ENCODE measurements at places on chromosomes 5 and 9.
A peak's percentile ranks its signal among the peaks of the same experiment; 100 is the strongest.

- peak; percentile 7 for DNase-seq
Measured at GRCh38 chr5:107779437-107779836, 108.7 kb upstream of the EFNA5 start.

- no peak for DNase-seq
Measured at GRCh38 chr9:76751001-76751400, 13.2 kb upstream of the PCA3 start.

- peak; percentile 41 for DNase-seq
Measured at GRCh38 chr5:108093186-108093585, 288.7 kb downstream of the FBXL17 start.

- no peak for DNase-seq
Measured at GRCh38 chr5:172909931-172910502, 49.2 kb upstream of the RPL26L1 start.

DNA sequence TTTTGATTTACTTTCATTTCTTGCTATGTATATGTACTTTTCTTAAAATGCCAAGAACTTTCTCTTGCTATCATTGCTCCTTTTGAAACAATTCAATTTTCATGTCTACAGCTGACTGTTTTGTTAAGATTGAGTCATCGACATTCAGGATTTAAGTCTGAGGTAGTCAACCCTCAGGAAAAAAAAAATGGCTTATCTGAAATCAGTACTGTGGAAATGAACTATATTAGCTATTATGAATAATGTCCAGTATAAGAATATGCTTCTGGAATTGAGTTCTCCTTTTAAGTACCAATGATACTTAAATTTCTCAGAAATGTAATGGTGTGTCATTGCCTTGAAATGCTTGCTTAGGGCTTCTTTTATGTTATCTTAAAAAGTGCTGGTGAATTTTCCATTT lies 37.9 kb downstream of the TNFAIP8 start:
- DNase-seq: no peak

DNA sequence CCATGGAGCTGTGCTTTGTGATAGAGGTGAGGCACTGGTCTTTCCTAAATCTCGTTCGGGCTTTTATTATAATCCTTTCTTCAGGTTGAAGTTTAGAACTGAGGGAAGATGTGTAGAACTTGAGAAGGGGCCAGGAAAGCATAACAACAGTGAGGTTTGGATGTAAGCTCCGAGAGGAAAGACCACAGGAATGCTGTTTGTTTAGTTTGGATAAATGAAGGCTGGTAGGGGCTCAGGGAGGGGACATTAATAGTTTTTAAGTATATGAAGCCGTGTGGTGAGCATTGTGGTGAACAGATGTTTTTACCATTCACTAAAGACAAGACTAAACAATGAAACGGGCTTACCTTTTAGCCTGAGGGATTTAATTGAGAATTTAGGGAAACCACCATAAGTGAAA lies 130.8 kb downstream of the ARHGAP26 start:
- DNase-seq: no peak

- no peak for DNase-seq
Measured at GRCh38 chr5:181134259-181134658, 3.3 kb upstream of the OR2V1 start.

GRCh38 chr5:4216142-4216541 lies 620.5 kb downstream of the IRX1 start:
- DNase-seq: no peak

DNA sequence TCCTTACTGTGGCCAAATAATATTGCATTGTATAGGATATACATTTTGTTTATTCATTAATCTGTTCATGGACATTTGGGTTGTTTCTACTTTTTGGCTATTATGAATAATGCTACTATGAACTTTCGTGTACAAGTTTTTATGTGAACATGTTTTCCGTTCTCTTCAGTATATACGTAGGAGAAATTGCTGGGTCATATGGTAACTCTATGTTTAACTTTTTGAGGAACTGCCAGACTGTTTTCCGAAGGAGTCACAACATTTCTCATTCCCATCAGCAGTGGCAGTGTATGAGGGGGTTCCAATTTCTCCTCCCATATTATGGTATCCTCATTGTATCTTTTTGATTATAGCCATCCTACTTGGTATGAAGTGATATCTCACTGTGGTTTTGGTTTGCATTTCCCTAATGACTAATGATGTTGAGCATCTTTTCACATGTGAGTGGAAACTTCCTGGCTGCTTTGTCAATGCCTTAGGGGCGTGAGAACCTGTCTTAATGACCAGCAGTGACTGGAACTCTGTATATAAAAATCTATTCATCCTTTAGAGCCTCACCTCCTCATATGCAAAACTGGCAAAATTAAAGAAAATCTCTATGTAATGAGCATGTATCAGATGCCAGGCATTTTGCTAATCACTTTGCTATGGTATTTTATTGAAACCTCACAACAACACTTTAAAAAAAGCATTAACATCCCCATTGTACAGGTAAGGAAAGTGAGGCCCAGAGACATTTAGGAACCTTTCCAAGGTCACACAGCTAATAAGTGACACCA lies 47.8 kb upstream of the TGFBR1 start:
- no peak for DNase-seq

- DNase-seq: peak; percentile 42
Measured at GRCh38 chr5:171688696-171689495, 96.7 kb upstream of the SMIM23 start.

DNA sequence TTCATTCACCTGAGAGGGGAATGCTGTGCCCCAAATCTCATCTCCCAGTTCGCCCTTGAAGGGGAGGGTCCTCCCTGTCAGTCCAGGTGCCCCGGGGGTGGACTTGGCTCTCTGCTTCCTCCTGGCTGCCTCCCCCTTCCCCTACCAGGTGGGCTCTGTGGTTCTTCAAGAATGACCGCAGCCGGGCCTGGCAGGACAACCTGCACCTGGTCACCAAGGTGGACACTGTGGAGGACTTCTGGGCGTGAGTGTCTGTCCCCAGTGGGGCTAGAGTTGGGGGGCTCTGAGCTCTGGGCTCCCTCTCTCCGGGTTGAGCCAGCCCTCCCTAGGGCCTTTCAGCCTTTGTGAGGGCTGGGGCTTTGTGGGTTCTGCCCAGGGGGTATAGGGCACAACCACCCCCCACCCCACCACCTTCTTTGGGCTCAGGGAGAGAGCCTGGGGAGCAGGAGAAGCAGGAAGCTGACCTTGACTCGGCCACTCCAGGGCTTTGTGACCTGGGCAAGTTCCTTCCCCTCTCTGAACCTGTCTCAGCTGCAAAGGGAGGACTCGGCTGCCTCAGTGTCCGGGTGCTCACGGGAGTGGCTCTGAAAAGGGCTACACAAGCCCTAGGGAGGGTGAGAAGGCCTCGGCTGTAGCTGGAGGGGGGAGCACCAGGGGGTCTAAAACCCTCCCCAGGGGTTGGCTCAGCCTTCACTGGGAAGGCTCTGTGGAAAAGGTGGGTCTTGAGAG lies 3.6 kb upstream of the TSPAN17 start:
- DNase-seq: no peak

DNA sequence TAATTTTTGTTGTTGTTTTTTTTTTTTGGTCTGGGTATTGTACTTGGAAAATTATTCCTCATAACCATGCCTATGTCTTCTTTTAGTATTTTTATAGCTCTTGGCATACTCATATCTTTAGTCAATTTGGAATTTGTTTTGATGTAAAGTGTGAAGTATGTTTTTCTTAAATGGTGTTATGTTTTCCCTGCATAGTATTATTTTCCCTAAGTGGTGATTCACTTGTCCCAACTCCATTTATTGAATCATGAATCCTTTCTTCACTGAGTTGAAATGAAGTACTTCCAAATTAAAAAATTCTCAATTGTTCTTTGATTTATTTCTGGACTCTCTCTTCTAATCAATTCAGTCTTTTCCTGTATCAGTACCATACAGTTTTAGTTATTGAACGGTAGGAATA lies 46.5 kb downstream of the POLK start:
- no peak for DNase-seq

DNA sequence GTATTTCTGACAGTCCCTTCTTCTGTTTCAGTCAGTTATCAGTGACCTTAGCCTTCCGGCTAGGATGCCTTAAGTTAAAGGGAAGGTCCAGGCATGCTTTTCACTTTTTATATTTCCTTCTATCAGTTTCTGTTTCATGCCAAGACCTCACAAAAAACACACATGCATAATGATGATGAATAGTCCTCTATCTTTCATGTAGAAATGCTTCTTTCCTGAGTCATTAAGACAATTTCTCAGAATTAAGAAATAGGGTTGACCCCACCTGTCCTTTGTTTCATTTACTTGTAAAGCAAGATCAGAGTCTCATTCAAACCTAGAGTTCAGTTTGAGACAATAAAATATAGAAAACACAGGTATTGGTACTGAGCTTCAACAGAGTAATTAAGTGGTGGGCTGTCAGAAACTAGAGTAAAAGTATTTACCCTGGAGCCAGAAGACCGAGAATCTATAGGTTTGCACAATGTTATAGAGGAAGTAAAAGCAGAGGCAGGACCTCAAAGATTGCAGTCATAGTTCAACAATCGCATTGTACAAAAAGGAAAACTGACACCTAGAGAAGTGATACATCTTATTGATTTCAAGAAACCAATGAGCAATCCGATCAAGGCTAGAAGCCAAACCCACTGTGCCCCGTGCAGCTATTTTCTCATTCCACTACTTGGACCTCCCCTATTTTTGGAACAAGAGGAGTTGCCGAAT lies 118.7 kb upstream of the PUM3 start:
- no peak for DNase-seq

DNA sequence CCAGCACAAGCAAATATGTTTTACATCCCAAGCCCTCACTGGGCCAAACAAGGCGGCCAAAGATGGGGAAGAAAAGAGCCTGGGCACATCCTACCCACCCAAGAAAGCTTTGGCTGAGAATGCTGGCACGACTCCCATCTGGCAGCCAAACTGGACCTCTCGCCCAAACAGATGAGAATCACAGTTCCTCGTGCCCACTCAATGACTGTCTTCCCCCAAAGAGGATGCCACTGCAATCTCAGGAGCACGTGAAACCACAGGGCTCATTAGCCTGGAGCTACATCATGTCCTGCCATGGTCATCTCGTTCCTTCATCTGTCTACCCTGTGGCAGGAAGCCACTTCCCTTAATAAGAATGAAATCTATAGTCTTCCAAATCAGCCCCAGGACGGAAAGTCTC lies 536.8 kb downstream of the BNC2 start:
- no peak for DNase-seq

GRCh38 chr5:34526682-34527305 lies 129.3 kb upstream of the RAI14 start:
- no peak for DNase-seq

- peak; percentile 14 for DNase-seq
Measured at GRCh38 chr5:88734191-88734640, 148.8 kb downstream of the MEF2C start.

DNA sequence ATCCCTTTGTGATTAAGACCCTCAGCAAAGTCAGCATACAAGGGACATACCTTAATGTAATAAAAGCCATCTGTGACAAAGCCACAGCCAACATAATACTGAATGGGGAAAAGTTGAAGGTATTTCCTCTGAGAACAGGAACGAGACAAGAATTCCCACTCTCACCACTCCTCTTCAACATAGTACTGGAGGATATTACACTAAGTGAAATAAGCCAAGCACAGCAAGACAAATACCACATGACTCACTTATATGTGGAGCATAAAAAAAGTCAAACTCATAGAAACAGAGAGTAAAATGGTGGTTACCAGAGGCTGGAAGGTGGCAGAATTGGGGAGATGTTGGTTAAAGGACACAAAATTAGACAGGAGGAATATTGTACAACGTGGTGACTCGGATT lies 118.1 kb upstream of the NFIL3 start:
- no peak for DNase-seq

- DNase-seq: no peak
Measured at GRCh38 chr5:151087486-151087885, 6.7 kb upstream of the TNIP1 start.

DNA sequence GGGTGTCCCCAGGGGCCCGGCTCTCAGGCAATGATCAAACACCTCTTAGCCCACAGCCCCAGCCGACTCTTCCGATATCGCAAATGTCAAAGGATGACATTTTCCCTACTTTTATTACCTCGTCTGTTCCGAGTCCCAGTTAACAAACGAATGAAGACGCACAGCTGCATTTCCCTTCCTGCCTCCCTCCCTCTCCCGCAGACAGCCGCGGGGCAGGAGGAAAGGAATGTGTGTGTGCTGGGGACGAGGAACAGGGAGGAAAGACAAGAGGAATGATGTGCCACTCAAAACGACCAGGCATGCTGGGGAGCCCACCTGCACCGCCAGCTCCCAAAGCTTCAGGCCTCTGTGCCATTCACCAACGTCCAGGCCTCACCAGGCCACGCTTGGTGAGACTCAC lies 125.9 kb upstream of the SARDH start:
- DNase-seq: no peak

DNA sequence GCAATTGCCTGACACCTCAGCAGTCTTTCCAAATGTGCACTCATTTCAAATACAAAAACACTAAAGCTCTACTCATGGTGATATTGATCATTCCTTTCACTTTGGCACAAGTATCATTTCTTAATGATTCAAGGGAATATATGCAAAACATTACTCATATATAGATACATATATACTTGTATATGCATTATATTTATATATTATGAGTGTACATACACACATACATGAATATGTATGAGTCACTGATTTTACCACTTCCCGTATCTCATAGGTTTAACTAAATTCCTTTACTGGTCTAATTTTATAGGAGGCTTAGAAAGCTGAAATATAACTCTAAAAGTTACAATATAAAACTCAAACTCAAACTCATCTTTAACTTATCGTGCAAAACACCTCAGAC lies 156.5 kb downstream of the CDH9 start:
- DNase-seq: no peak

GRCh38 chr9:9942764-9943424 lies 669.9 kb downstream of the PTPRD start:
- DNase-seq: peak; percentile 47

DNA sequence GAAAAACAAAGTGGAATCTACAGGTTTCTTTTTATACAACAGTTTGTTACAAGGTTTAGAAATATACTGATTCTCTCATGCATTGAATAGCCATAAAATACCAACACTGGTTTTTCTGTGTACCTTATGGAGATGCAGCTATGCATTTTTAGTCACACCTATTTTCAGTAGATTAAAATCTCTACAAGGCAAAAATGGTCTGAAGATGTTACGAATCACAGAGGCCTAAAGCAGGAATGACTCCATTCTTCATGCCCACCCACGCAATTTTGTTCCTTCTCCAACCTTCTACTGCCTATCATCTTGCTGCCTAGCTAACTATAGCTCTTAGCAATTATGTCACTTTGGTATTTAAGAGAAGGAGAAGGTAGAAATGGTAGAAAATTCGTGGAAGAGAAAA lies 9.9 kb downstream of the PLK2 start:
- no peak for DNase-seq

GRCh38 chr5:59034498-59035186 lies 451.8 kb downstream of the RAB3C start:
- DNase-seq: peak; percentile 57

DNA sequence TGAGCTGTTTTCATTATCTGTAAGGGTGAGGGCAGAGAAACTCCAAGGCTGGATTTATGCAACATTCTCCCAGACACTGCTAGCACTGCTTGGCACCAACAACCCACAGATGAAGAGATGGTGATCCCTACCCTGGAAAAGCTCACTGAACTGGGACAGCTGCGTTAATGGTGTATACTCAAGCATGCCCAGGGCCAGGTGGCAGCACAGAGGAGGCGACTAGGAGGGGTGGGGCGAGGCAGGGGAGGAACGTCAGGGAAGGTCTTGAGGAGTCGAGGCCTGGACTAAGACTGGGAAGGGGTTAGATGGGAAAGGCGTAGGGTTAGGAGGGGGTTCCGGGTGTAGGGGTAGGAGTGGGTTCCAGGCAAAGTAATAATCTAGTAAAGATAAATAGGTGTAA lies 73.1 kb upstream of the TBC1D9B start:
- no peak for DNase-seq

- no peak for DNase-seq
Measured at GRCh38 chr9:4020038-4020754, 279.7 kb downstream of the GLIS3 start.
